Activated CD8-positive, alpha-beta T cell treated with anti-CD3 and anti-CD28 coated beads, Interleukin-2, amount 10 ng/mL, durations not matched to agents 7 days and 5 days (primary cell): ENCODE measurements at places on chromosomes 12 and 14.

DNA sequence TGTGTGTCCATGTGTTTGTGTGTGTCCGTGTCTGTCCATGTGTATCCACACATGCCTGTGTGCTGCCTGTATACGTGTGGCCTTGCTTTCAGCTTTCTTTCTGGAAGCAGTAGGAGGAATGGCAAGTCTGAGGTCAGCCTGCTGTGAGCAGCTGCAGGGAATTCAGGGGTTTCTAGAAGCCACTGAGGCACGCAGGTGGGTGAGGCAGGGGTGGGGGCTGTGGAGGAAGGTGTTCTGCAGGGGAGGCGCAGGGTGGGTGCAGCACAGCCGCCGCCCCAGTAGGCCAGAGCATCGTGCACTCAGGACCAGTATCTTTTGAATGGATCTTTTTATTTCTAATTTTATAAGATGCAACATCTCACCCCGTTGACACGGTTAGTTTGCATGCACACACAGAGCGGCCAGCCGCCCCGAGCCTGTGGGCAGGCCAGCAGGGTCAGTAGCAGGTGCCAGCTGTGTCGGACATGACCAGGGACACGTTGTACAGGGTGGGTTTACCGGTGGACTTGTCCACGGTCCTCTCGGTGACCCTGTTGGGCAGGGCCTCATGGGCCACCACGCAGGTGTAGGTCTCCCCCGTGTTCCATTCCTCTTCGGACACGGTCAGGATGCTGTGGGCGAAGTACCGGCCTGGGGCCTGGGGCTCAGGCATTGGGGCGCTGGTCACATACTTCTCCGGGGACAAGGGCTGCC is 327.7 kb downstream of the TMEM121 start:
- peak; percentile 18 for DNase-seq

GRCh38 chr14:71362920-71363584 is 455.8 kb downstream of the PCNX1 start:
- DNase-seq: no peak

- DNase-seq: no peak
These were observed 4.4 kb downstream of the TMEM179 start for GRCh38 chr14:104600141-104600643.

DNA sequence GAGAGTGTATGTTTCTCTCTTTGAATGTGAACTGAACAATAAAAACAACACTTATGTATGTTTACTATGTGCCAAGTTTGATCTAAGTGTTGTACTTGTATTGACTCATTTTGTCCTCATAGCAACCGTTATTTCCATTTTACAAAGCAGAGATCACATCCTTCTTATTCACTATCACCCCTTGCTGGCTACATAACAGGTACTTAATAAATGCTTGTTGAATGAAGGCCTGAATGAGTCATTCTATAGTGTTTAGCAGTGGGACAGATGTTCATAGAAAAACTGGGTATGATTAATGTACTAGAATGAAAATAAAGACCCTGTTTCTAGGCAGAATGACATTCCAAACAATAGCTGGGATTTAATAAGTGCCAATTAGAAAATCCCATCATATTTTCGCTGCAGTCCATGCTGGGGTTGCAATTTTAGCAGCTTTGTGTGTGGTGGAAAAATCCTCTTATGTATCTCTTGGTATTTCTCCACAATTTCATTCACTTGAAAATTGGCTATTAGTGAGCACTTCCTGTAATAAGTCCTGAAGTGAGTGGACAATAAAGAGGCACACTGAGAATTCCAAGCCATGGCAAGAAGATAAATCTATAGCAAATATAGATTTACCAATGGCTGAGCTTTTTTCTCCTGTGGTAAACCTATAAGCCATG is 86.0 kb downstream of the FAR2 start:
- no peak for DNase-seq

GRCh38 chr14:43540948-43541347 is 966.1 kb downstream of the FSCB start:
- DNase-seq: no peak

DNA sequence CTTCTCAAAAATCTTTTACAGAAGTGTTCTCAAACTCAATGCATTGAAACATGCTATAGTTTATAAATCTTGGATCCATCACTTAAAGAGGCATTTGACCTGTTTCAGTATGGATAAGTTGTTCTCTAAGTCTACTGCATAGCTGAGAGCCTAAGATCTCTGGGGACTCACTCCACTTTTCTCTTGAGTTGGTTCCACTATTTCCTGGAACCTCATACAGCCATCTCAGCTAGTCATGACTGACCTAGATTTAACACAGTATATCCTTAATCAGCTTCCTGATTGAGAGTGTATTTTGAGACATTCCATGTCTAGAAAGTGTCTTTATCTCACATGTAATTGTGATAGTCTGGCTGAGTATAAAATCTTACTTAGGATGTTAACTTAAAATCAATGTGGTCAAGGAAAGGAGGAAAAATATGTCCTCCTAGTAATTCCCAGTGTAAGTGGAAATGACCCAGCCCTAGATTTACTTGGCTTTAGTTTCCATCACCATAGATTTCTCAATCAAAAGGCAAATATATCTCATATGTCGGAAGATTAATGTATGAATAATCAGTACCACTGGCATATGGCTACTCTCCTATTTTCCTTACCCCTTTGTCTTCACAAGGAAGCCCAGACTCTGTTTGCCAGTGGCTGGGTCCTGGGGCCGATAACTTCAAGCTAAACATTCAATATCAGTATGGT is 61.9 kb downstream of the KICS2 start:
- no peak for DNase-seq

DNA sequence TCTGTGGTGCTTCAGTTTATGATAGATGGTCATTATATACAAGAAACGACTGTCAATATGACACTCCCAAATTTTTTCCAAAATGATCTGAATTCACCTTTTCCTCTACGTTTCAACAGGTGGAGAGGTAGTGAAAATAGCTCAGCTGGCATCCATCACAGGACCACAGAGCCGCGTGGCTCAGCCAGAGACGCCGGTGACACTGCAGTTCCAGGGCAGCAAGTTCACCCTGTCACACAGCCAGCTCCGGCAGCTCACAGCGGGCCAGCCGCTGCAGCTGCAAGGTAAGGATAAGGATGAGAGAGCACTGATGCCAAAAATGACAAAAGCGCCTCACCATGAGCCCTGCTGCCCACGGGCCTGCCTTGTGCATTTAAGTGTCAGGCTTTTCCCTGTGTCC is 73.9 kb downstream of the EP400 start:
- no peak for DNase-seq

- DNase-seq: no peak
These were observed 16.2 kb downstream of the SYNE3 start for GRCh38 chr14:95500201-95500681.
